SHP77 (cell line): ENCODE measurements at places on chromosomes 1 and 21.

- DNase-seq, result no peak
Observed at GRCh38 chr21:35045542-35046262, 3.4 kb downstream of the RUNX1 start.

GRCh38 chr21:26842974-26843932, 2.0 kb downstream of the ADAMTS1 start:
- peak; percentile 21 for DNase-seq

DNA sequence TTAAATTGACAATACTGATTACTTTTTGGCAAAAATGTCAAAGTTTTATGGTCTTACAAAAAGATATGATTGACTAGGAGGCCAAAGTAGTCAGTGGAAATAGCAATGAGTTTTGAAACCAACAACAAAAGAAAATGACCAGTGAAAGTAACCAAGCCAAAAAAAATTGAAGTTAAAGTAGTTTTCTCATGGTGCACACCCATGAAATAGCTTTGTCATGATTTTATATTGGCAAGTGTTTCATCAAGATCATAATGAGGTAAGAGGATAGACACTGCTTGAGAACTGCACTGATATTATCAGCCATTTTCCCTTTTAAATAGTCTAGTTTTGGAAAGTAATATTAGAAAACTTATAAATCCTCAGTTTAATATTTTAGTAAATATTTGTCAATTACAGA, 206.2 kb upstream of the ADAMTS5 start:
- no peak for DNase-seq

DNA sequence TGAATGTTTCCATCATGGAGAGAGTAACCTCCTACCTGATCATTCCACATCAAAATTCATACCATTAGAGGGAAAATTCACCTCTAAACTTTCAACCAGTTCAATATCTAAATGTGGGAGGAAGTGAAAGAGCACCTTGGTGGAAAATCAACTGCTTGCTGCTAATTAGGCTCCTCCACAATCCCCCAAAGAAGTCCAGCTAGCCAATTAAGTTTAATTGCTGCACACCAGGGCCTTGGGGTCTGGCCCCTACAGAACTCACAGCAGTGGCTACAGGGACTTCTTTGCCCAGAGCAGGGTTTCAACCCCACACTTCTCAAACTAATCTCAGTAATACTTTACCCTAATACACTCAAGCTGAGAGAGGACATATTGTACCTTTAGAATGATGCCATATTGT, 62.1 kb downstream of the RGS21 start:
- DNase-seq, result no peak

- no peak for DNase-seq
Observed at GRCh38 chr1:221166559-221167318, 287.5 kb downstream of the HLX start.

GRCh38 chr1:157045250-157046218, at the start of gene ARHGEF11:
TSS of gene ARHGEF11 (minus strand) at chr1:157045742. CDS start at chr1:157044330, 1,412 bp downstream.
- DNase-seq, result peak; percentile 94

DNA sequence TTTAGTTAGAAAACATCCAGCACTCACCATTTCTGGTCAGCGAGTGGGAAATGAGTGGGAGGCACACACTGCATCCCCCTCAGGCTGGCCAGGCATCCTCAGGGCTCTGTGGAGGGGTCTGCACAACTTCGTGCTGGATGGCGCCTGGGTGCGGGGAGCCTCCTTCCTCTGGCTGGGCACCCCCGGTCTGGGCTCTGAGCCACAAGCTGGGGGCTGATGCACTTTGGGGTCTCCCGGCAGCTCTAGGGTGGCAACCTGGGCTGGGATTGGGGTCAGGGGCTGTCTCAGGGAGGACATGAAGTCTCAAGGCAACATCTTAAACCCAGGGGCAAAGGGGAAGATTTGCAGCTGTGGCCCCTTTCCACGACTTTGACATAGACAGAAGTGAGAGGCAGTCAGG, 23.5 kb downstream of the PRDM16 start:
- DNase-seq, result no peak

DNA sequence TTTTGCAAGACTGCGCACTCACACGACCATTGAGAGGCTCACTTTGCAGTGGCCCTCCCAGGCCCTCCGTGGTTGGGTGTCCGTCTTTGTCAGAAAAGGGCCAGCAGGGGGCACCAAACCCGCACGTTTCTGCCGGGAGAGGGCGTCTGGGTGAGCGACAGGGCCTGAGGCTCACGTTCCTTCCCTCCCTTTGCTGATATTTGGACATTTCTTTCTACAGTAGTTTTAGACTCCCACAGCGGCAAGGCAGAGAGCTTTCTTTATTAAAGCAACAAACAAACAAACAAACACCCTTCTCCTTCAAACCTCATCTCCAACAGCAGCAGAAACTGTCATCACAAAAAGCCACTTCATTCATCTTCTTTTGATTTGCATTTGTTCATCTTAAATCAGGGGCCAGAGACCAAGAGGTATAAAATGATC, 79.2 kb upstream of the WDR26 start:
- DNase-seq, result peak; percentile 72

DNA sequence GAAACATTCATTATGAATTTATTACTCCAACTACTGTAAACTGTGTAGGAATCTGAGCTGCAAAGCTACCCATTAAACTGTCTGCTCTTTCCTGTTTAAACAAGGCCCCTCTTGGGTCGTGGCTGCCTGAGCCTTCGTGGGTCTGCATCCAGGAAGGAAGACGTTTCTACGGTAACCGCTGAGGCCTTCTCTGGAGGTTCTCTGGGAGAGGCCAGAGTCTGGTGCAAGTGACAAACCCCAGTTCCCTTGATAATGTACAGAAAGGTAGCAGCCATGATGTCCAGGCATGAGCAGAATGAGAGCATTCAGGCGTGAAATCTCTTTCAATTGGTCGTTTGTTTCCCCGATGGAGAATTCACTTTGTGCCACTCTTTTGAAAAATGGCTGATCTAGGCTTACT, 350.2 kb downstream of the PLPP3 start:
- DNase-seq, result no peak

- DNase-seq, result no peak
Observed at GRCh38 chr21:27825035-27825434, 858.1 kb upstream of the ADAMTS5 start.

GRCh38 chr1:154093699-154094098, 61.2 kb downstream of the NUP210L start:
- DNase-seq, result no peak

- no peak for DNase-seq
Observed at GRCh38 chr21:28357743-28358142, 634.9 kb downstream of the LTN1 start.

GRCh38 chr1:179761296-179761695, 18.2 kb downstream of the FAM163A start:
- DNase-seq, result no peak

DNA sequence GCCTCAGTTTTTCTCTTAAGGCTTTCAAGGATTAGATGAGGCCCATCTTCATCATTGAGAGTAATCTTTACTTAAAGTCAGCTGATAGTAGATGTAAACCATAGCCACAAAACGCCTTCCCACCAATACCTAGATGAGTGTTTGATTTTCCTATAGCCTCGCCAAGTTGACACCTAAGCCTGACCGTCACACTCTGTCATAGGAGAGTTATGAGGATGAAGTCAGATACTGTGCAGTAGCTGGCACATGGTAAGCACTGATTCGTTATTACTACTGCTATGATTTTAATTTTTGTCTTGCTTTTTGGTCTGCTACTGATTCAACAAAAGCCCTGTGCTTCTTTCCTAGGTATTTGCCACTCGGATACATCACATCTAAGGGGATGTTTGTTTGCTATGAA, 395.5 kb downstream of the RPS6KC1 start:
- no peak for DNase-seq

DNA sequence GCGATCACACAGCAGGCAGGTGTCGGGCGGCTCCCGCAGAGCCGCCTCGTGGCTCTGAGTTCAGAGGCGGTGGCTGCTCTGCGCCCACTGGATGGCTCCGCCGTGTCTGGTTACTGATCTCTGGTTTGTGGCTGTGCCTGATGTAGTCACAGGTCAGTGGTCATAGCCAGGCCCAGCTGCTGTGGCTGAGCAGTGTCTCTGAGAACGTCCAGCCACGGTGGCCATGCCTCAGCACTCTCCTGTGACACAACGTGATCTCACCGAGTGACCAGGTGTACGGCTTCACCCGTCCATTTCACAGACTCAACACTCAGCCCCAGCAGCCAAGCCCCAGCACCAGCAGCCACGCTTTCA, 61.2 kb downstream of the KCNN3 start:
- DNase-seq, result peak; percentile 23

DNA sequence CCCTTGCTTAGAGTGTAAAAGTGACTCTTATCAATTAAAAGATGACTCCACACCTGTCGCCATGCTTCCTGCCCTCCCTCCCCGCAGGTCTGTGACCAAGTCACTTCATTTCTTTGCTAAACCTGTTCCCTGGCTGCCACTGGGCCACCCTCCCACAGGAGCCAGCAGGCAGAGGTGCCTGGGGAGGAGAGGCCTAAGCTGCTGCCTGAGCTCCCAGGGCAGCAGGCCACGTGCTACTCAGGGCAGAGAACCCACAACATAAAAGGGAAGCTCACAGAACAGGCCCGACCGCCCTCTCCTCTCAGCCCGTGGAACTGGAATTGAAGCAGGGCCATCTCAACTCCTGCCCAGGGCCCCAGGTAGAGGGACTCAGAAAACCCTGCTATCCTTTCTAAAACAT, 4.9 kb downstream of the C1orf198 start:
- no peak for DNase-seq

DNA sequence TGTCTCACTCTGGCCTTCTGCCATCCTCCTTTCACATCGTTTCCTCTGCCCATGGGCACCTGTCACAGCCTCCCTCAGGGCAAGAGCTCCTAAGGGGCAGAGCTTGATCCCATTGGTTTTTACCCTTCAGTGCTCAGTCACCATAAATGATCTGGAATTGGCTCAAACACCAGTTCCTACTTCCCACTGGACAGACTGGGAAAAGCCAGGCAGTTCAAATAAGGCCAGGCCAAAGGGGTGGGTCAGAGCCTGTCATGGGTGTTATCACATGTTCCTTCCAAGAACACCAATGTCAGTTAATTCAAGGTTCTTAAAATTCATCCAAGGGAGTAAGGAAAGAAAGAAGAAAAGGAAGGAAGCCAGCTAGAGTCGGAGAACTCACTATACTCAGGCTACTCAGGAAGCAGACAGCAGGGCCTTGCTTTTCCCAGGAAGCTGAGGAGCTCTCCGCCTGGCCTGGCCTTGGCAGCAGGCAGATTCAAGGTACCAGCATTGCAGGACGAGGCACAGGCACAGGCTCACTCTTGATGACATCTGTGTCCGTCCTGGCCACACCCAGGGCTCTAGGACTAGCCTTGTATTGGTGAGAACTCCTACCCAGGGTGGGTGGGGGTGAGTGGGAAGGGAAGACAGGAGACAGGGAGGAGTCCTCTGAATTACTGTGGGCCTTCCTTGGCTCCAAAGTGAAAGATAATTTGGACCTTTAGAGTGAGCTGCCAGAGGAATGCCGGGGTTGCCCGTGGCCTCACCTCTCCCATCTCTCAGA, 32.2 kb upstream of the ARTN start:
- no peak for DNase-seq
